ENCODE measurements at places on chromosomes 4 and X.

GRCh38 chrX:84188320-84188834 is 378 bp upstream of the RPS6KA6 start:
- no peak for DNase-seq

DNA sequence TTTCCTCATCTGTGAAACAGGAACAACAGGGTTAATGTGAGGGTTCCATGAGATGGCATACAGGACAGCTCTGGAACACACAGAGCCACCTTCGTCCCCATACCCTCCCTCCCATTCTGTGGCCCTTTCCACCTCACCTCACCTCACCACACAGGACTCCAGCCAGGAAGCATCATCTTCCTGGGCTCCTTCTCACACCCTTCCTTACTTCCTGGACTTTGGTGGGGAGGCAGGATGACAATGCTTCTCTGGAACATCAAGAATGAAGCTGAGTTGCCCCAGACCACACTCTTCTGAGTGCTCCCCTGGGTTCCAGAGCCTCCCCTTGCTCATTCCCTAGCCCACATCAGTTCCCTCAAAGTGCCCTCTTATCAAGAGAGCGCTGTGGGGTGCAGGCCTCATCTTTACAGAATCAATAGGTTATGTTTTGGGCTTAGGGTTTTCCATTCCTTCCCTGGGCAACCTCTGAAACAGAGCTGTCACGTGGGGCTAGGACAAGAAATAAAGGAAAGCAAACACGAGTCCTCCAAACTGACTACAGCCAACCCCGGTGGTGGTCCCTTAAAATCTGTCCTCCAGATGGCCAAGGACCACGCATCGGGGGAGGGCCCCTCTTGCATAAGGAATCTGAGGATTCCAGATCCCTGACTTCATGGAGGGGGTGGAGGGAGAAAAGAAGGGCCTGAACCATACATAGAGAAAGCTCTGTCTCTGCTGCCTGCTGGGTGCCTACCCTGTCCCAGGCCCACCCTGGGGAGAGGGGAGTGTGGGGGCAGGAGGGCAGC is 74.4 kb upstream of the ATP6AP2 start:
- no peak for DNase-seq

- no peak for DNase-seq
These were observed 34.3 kb downstream of the MXRA5 start for GRCh38 chrX:3312109-3312508.

DNA sequence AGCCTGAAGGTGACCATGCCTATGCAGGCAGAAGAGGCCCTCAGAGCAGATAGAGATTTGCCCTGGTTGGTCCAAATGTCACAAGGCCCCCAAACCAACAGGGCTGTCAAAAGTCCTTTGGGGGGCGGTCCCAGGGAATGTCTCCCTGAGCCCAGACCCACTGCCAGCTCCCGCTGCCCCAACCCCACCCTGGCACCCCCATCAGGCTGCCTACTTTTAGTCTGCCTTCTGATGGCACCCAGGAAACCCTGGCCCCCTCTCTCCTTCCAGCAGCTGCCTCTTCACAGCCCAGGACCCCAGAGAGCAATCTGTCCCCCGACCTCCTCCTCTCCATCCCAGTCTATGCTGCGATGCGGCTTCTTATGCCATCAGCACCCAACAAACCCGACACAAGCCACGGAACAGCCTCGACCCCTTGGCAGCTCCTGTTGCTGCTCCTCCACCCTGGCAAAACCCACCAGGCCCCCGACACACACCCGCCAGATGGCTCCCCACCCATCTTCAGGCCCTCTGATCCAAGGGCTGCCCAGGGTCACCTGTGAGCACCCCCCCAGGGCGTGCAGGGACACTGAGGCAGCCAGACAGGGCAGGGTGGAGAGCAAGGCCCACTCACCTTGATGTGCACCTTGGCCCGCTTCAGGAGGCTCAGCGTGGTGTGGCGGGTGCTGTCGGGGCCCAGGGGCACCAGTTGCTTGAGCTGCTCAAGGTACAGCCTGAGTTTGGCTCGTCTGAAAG is 9.9 kb downstream of the MXD4 start:
- no peak for DNase-seq

DNA sequence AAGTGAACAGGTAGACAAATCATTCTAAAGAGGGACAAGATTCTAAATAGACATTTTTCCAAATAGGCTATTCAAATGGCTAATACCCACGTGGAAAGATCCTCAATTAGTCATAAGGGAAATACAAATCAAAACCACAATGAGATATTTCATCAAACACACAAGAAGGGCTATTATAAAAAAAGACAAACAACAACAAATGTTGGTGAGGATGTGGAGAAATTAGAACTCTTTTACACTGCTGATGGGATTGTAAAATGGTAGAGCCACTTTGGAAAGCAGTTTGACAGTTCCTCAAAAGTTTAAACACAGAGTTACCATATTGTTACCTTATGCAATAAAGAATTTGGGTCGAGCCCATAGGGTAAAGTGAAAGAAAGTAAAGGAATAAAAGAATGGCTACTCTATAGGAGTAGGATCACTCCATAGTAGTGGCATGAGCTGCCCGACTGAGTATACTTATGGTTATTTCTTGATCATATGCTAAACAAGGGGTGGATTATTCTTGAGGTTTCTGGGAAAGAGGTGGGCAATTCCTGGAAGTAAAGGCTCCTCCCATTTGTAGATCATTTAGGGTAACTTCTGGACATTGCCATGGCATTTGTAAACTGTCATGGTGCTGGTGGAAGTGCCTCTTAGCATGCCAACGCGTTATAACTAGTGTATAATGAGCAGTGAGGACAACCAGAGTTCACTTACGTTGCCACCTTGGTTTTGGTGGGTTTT is 58.9 kb upstream of the FAM9C start:
- no peak for DNase-seq

DNA sequence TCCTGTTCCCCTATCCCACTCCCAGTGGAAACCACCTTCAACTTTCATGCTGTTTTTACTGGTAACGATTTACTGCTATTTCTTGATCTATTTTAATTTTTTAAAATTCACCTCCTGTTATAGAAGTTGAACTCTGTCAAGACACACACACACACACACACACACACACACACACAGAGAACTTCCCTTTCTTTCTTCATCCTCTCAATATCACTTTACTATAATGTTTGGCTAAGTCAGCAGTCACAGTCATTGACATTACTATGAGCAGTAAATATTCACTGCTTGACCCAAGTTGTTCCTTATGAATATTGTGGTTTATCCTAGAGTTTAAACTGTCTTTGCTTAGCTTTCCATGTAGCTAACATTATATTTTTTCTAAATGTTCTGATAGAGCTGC is 24.0 kb upstream of the SGMS2 start:
- no peak for DNase-seq

DNA sequence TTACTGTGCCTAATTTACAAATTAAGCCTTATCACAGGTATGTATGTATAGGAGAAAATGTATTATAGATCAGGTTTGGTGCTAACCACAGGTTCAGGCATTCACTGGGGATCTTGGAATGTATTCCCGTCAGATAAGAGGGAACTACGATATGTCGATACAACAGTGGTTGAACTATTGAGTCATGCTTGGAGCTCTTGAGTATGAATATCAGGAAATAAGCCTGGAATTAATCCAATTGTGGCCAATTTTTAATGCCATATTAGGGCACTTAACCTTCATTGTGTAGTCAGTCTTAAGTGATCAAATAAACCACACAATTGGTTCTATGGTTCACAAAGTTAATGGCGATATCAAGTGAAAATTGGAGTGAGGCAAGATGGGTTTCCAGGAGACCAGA is 556.5 kb downstream of the IL1RAPL1 start:
- DNase-seq: no peak

DNA sequence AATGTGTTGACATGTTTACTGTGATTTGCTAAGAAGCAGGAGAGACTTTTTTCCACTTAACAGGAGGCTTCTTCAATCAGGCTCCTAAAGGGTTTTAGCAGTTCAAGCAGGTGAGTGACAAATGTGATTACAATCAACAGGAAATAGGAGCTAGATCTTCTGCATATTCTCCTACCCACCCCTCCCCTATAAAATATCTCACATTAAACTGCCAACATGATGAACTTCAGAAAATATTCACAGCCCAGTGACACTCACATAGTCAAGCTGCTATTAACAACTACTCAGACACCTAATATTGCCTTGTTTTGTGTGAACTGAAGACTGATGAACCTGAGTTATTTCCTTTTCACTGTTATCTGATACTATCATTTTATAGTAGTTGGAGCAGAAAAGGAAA is 55.9 kb upstream of the ANTXR2 start:
- DNase-seq: no peak

DNA sequence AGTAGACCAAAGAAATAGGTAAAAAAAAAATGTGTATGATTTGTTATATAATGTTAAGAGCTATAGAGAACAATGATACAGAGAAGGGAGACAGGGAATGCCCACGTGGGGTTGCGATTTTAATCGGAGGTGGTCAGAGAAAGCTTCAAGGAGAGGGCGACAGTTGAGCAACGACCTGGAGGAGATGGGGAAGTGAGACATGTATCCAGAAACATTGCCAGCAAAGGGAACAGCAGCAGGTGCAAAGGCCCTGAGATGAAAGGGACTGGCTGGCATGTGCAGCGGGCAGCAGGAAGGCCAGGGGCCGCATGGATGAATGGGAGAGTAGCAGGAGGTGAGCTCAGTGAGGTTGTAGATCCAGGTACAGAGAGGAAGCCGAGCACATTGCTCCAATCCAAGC is 32.9 kb downstream of the NIPAL1 start:
- DNase-seq: no peak

- DNase-seq: no peak
These were observed 143.9 kb downstream of the PJA1 start for GRCh38 chrX:69021141-69021960.

DNA sequence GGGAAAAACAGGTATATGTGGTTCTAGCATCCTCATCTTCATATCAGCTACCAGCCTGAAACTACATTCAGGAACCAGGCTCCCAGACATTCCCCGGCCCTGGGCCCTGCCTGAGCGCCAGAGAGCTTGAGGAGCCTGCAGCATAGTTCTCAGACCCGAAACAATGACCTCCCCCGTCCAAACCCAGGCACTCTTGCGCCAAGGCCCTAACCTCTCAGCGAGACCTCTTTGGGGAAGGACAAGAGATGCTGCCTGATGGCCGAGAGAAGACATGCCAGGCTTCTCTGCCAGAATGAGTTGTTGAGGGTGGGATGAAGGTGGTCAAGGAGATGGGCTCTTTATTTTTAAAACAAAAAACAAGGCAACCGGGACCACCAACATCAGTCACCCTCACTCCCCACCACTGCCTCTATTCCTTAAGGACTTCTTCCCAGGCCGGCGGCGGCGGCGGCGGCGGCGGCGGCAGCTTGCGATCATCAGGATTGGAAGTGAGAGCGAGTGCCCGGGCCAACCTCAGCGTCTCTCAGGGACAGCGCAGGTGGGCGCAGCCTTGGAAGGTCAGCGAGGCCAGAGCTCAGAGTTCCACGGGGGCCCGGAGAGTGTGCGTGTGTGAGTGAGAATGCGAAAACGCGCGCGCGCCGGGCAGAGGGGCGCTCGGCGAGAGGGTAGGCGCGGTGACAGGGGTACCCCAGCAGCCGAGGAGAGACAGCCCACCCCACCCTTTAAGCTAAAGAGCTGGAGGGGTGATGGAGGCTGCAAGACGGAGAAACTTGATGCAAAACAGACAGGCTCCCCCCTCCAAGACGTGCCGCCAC is 601 bp downstream of the INPP4B start:
- no peak for DNase-seq

DNA sequence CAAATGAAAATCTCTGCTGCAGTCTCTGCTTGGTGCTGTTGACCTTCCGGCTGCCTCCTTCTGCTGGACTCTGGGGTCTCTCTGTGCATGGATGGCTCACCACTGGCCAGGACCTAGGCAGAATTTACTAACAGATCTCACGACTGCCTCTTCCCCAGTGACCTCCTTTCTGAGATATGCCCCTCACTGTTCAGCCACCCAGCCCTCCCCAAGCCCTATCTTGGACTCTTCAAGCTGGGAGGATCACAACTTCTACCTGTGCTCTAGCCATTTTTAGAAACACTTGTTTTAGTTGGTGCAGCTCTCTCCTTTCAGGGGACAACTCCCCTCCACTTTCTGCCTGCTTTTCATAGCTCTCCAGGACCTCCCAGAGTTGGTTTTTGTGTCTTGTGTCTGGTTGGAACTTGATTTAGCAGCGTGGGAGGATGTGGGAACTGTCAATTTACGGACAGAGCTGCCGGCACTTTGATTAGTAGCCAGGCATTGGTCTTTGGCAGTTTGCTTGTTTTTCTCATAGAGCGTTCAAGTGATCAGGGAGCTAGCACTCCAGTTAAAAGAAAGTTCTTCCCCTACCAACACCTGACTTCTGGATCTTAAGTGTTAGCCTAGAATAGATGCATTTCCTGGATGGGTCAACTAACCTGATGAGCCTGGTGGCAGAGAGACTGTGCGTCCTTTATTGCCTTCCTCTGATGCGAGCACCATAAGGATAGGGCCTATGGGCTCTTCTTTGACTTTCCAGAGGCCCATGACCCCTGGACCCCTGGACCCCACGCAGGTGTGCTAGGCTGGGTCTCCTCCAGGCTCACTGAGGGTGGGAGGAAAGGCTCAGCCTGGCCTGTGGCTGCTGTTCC is 6.5 kb downstream of the RGS12 start:
- DNase-seq: no peak

GRCh38 chr4:6881908-6882307 is 27.7 kb upstream of the TBC1D14 start:
- DNase-seq: no peak

- no peak for DNase-seq
These were observed 69.2 kb downstream of the HEPH start for GRCh38 chrX:66233209-66233608.

DNA sequence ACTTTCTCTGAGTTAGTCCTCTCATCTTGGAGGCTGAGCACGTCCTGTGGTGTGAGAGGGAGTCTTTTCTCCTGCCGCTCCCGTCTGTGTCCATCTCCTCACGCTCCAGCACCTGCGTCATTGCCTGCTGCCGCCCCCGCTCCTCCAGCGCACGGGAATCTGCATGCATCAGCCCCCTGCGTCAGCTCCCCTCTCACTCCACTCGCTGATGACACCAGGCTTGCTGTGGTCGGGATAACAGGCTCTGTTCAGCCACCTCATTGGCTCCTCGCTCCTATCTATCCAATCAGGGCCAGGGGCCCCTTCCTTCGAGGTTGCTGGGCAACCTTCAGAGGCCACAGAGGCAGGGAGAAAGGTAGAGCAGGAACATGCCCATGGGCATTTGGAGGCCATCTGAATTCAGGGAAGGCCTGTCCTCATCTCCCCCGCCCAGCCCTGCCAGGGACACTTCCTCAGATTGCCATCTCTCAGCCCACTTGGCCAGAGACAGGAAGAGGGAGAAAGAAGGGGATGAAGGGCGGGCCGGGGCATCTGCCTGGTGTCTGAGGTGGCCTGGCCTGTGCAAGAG is 9.3 kb downstream of the ZNF185 start:
- DNase-seq: no peak

DNA sequence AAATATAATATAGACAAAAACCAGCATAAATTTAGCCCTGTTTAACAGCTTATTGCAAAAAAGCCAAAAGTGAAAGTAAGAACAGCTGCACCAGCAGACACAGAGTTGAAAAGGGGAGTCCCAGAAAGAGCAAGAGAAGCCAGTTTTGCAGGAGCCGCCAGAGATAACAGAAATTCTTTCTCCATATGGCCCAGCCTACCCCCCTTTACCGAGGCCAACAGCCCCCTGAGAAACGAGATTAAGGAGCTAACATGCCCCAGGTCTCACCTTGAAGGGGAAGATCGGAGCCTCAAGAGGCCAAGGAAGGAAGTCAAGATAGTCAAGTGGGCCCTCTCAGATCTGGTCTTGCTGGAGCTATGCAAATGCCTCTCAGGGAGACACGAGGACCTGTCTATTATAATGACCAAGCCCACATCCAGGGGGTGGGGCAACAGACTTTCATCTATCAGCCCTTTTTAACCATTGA is 4.8 kb downstream of the ACOX3 start:
- DNase-seq: no peak

All from T-helper 22 cell (primary cell).